ENCODE measurements at places on chromosomes 7 and 10.
A peak's percentile ranks its signal among the peaks of the same experiment; 100 is the strongest.

GRCh38 chr7:116030651-116031276, at the start of gene TFEC:
Gene TFEC (minus strand): TSS chr7:116030763. CDS start chr7:115984441, 46,322 bp downstream.
- DNase-seq, result peak; percentile 40

GRCh38 chr10:110636932-110637557, 7.1 kb upstream of the RBM20 start:
- no peak for DNase-seq

GRCh38 chr7:139481364-139481763, 2.1 kb downstream of the KLRG2 start:
- no peak for DNase-seq

DNA sequence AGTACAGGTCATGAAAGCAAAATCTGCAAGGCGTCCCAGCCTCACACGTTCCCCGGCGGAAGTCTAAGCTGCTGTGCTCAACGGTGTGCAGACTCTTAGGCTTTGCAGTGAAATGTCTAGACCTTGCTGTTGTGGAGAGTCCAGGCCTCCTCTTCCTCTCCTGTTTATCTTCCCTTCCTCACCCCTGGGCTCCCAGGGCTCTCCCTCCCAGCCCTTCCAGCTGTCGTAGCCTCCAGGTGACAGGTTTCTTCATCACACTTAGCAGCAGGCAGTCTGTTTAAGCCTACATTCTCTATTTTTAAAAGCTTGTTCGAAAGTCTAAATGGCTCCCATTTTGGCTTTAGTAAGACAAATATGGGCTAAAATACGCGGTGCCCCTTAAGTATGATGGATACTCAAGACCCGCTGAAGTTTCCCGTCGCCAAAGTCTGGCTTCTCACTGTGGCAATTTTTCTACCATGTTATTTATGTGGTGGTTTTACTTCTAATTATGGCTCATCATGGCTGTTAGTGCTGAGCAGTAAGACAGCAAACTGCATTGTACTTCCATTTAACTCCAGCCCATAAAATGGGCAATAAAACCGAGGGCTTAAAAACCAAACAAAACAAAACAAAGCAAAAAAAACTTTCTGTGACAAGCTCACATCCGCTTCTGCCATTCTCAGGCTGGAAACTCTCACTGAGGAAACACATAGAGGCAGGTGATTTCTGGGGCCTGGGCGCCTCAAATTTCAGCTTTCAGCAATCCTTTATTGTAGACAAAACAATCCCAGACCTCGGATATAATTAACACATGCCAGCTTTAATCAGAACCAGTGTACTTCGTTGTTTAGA, 243.2 kb downstream of the SNX10 start:
- no peak for DNase-seq

- no peak for DNase-seq
These were observed 36.2 kb downstream of the PDE1C start for GRCh38 chr7:32034052-32034451.

- DNase-seq, result peak; percentile 72
These were observed 3.5 kb downstream of the CCDC201 start for GRCh38 chr7:45869426-45869825.

GRCh38 chr10:132350946-132351345, 19.0 kb downstream of the LRRC27 start:
- DNase-seq, result no peak

DNA sequence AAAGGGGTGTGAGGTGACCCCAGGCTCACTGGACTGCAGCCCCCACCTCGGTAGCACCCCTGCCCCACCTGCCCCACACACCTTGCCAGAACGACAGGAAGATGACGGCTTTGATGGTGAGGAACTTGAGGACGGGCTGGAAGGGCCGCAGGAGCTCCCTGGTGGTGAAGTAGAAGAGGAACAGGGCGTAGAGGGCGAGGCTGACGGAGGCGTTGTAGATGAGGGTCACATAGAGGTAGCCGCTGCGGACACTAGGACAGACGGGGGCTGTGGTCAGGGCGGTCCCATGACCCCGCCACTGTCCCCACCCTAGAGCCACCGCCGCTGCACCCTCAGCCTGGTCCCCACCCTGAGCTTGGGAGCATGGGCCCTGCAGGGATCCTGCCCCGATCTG, 7.6 kb downstream of the TMEM184A start:
- no peak for DNase-seq

GRCh38 chr7:131604841-131605279, 48.4 kb upstream of the PODXL start:
- peak; percentile 54 for DNase-seq

- DNase-seq, result no peak
These were observed 15.9 kb upstream of the C10orf53 start for GRCh38 chr10:49663596-49663995.

DNA sequence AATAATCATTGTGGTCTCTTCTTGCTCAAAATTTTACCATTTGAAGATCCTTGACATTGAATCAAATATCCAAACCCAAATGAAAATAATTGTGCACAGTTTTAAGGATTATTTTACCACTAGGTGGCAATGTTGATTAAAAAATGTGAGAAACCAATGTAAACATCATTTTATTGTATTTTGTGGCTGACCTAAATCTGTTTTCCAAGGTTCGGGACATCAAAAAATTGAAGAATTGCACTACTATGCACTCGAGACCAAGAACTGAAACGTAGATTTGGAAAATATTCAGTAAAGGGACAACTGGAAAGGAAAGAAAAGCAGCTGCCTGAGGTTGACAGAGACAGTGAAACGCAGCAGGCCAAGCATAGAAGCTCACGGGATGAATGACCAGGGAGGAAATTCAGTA, 259.3 kb downstream of the SNX13 start:
- DNase-seq, result peak; percentile 48

GRCh38 chr7:151351967-151352366, 10.4 kb downstream of the NUB1 start:
- no peak for DNase-seq

GRCh38 chr10:45553155-45553554, 119.4 kb downstream of the ZFAND4 start:
- no peak for DNase-seq

GRCh38 chr7:37765872-37766525, 82.4 kb upstream of the NME8 start:
- DNase-seq, result no peak

GRCh38 chr7:115249080-115249479, 327.2 kb downstream of the MDFIC start:
- peak; percentile 64 for DNase-seq

DNA sequence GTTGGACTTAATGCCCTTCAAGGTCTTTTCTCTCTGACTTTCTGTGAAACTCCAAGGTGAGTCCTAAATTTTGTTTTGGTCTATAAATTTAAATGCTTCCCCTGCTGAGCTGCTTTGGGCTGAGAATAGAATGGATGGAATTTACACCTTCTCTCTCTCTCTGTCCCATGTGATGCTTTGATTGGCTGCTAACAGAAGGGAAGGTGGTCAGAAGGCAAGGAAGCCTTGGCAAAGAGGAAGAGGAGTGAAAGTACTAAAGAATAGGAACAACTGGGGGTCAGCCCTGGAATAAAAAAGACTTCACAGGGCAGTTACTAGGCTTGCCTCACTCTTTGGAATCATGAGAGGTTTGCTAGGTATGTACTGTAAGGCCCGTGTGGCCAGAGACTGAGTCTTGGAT, 260.2 kb downstream of the AUTS2 start:
- no peak for DNase-seq

- peak; percentile 12 for DNase-seq
These were observed 493.8 kb downstream of the ARL4A start for GRCh38 chr7:13181216-13181615.

GRCh38 chr7:2242541-2243429, 759 bp downstream of the NUDT1 start:
- peak; percentile 41 for DNase-seq

GRCh38 chr7:101160910-101161309, 4.5 kb downstream of the VGF start:
- no peak for DNase-seq

- DNase-seq, result no peak
These were observed 175.9 kb downstream of the EBF3 start for GRCh38 chr10:129788215-129788614.

DNA sequence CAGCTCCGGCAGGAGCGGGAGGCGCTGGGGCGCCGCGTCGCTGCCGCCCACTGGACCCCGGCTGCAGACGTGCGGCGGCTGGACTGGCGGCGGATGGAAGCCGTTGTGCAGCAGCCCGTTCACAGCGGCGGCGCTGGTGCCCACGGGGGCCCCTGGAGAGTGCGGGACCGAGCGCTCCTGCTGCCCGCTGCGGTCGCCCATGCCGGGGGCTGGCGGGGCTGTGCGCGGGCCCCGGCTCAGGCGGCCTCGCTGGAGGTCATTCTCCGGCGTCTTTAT, 413 bp downstream of the PANK1 start:
- DNase-seq, result no peak

- peak; percentile 96 for DNase-seq
These were observed 102.9 kb upstream of the FAM20C start for GRCh38 chr7:89232-90019.

DNA sequence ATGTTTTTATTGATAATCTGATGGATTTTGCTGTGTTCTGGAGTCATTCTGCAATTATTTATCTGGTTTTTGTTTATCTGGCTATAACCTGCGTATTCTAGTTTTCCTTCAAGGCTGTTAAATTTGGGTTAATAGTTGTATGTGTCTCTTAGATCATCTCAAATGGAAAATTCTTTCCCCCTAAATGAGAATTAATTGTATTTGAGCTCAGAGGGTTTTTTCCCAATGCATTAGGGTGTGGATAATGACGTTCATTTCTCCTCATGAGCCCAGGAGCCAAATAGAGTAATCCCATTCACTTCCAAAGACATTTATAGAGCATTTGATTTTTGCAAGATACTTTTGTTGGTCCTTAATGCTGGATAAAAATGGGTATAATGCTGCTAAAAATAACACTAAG, 564.6 kb downstream of the GALNT17 start:
- no peak for DNase-seq

- DNase-seq, result no peak
These were observed 12.5 kb downstream of the GRK5 start for GRCh38 chr10:119219871-119220270.
